A549 treated with CpdA at 1 μM for 4 hours (cell line): ENCODE measurements at places on chromosomes 6 and 20. TPM values are rescaled to one million over a fixed set of nuclear protein-coding genes. Genes with fewer than 3 reads are reported as not detected.

Gene TULP1
- total RNA-seq = not detected in 5 replicates

Gene RAD21L1
- not detected in 5 replicates for total RNA-seq

Gene NKAIN4
- total RNA-seq = 6.3 to 10.3 TPM (median 6.7 TPM) in 5 replicates

Gene FAM162B
- not detected in 5 replicates for total RNA-seq

Gene EYA4
- total RNA-seq = 10.1 to 11.7 TPM (median 11.6 TPM) in 5 replicates

Gene NFATC2
- 6.4 to 8.7 TPM (median 7.7 TPM) in 5 replicates for total RNA-seq

Gene RNF39
- 0.03 TPM in 1 of 5 replicates, not detected in the others for total RNA-seq

Gene ZBTB24
- total RNA-seq = 3.8 to 4.6 TPM (median 4.2 TPM) in 5 replicates

Gene OOEP
- not detected in 5 replicates for total RNA-seq

Gene SLC35A1
- 9.6 to 10.7 TPM (median 9.9 TPM) in 5 replicates for total RNA-seq

Gene ABHD16B
- 0.05 TPM in 1 of 5 replicates, not detected in the others for total RNA-seq

Gene SYTL3
- total RNA-seq = 0.98 to 1.2 TPM (median 1.1 TPM) in 5 replicates

Gene VAPB
- 50.2 to 58.1 TPM (median 51.1 TPM) in 5 replicates for total RNA-seq

Gene CD40
- 3.9 to 4.9 TPM (median 4.5 TPM) in 5 replicates for total RNA-seq

Gene MATN4
- total RNA-seq = 0.08 to 0.14 TPM (median 0.10 TPM) in 3 of 5 replicates, not detected in the others

Gene TCF21
- 0.03 to 0.07 TPM (median 0.06 TPM) in 4 of 5 replicates, not detected in the other for total RNA-seq

Gene SLA2
- total RNA-seq = 0.01 to 0.06 TPM in 2 of 5 replicates, not detected in the others

Gene BFSP1
- 4.2 to 5.0 TPM (median 4.6 TPM) in 5 replicates for total RNA-seq

Gene FRMD1
- 0.02 to 0.05 TPM (median 0.03 TPM) in 4 of 5 replicates, not detected in the other for total RNA-seq

Gene PNPLA1
- total RNA-seq = 0.05 TPM in 1 of 5 replicates, not detected in the others

Gene CALHM4
- total RNA-seq = not detected in 5 replicates

Gene LY6G5C
- total RNA-seq = 0.51 to 2.4 TPM (median 1.4 TPM) in 5 replicates

Gene NSFL1C
- total RNA-seq = 113 to 129 TPM (median 120 TPM) in 5 replicates

Gene LRFN2
- total RNA-seq = not detected in 5 replicates

Gene CST7
- total RNA-seq = not detected in 5 replicates

Gene EMILIN3
- 0.25 to 0.48 TPM (median 0.40 TPM) in 5 replicates for total RNA-seq

Gene JPH2
- total RNA-seq = 0.58 to 0.99 TPM (median 0.83 TPM) in 5 replicates

Gene RCAN2
- not detected in 5 replicates for total RNA-seq

Gene RAB44
- total RNA-seq = 0.03 to 0.06 TPM (median 0.05 TPM) in 3 of 5 replicates, not detected in the others

Gene B4GALT5
- total RNA-seq = 44.7 to 57.9 TPM (median 55.1 TPM) in 5 replicates

Gene HLA-DQB2
- total RNA-seq = not detected in 5 replicates

Gene OPRM1
- not detected in 5 replicates for total RNA-seq

Gene HCK
- 0.06 to 0.14 TPM (median 0.10 TPM) in 4 of 5 replicates, not detected in the other for total RNA-seq

Gene CLPSL2
- 1.0 to 1.4 TPM in 2 of 5 replicates, not detected in the others for total RNA-seq
